ENCODE measurements at places on chromosomes 3 and 15.

DNA sequence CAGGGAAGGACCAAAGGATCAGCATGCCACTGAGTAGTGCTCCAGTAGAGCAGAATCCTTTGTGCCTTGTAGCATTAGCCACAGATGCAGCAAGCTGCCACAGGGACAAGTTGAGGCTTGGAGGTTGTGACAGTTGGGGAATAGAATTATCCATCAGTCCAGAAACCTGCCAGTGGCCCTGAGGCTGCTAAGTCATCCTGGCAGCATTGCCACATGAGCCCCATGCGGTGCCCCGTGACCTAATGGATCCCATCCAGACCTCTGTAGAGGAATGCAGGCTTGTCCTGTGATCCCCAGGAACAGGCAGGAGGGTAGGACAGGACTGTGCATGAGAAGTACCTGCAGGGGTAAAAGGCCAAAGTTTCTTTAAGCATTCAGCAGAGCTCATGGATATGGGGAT is 51.7 kb downstream of the BOC start:
- no peak for DNase-seq

GRCh38 chr15:89203705-89204273 is 17.6 kb downstream of the RLBP1 start:
- DNase-seq = no peak

DNA sequence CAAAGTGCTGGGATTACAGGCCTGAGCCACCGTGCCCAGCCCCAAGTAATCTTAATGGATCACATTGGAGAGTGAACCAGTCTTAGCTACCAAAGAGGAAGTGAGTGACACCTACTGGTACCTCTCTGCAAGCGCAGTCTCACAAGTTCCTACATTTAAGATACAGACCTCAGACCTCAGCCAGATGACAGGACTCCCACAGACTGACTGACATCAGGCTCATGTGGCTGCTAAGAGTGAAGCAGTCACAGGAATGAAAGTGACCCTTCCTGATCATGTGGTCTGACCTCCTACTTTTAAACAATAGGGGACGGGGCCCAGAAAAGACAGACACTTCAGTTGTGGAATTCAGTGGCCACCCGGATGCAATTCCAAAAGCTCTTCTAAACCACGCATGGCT is 36.3 kb upstream of the GNB5 start:
- DNase-seq = peak; percentile 79

DNA sequence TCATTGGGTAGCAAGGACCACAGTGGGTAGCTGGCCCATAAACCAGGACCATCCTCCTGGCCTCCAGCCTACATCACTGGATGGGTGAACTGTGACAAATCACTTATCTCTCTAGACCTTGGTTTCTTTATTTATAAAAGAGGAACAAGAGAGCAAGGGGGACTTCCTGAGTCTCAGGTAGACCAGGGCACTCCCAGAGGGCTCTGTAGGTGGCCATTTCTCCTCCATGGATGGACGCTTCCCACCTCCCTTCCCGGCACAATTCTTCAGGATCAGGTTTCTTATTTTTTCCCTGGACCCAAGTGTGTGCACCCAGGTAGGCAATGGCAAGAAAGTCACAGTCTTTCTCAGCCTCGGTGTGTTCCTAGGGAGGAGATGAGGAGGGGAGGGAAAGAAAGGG is 41.4 kb upstream of the SPATA12 start:
- peak; percentile 65 for DNase-seq

GRCh38 chr3:70980646-70981170 is 602.8 kb downstream of the FOXP1 start:
- DNase-seq = no peak

DNA sequence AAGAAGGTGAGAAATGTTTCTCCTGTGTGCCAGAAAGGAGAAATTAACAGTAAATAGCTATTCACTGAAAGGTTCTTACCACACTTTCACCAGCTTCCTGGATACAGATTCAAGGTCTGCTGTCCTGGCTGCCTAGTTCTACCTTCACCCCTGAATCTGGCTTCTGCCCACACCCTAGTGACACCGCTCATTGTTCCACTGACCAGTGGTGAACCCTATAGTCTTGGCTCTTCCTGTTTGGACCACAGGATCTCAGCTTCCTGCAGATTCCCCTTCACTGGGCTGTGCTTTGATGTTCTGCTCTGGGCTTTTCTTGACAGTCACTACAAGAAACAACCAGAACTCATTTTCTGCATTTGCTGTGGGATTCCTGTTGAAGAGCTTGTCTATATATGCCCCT is 250.0 kb downstream of the XXYLT1 start:
- DNase-seq = no peak

- DNase-seq = peak; percentile 46
These were observed 62.7 kb upstream of the CD47 start for GRCh38 chr3:108153451-108153981.

- DNase-seq = no peak
These were observed 91.2 kb downstream of the CACNA1D start for GRCh38 chr3:53585627-53586026.

DNA sequence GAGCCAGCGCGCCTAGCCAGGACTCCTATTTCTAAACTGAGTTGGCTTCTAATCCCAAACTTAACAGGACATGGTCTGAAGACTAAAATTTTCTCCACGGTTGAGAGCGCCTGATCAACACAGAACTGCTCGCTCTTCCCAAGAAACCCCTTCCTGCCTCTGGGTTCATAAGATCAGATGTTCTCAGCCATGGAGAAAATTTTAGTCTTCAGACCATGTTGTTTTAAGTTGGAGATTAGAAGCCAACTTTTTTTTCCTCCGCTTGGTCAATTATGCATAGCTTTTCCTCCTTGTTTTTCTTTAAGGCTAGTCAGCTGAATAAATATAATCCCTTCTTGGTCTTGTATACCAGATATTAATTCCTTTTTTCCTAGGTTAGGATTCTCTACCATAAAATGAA is 356.6 kb upstream of the ADAMTS9 start:
- no peak for DNase-seq

GRCh38 chr3:37676885-37677284 is 184.8 kb upstream of the CTDSPL start:
- no peak for DNase-seq

DNA sequence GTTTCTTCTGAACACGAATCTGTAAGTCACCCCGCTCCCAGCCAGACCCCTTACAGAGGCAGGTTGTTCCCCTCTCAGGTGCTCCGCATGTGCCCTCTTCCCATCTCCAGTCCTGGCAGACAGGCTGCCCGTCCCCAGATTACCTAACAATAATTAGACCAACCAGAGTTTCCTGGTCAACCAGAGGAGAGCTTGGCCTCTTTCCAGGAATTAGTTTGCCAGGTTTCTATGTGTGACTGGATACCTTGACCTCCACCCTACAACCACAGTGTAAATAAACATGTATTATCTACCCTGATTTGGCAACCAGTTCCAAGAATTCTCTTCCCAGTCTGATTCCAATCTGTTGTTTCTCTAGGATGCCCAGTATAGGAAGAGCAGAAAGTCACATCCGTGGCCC is 178.0 kb upstream of the UMPS start:
- DNase-seq = no peak

DNA sequence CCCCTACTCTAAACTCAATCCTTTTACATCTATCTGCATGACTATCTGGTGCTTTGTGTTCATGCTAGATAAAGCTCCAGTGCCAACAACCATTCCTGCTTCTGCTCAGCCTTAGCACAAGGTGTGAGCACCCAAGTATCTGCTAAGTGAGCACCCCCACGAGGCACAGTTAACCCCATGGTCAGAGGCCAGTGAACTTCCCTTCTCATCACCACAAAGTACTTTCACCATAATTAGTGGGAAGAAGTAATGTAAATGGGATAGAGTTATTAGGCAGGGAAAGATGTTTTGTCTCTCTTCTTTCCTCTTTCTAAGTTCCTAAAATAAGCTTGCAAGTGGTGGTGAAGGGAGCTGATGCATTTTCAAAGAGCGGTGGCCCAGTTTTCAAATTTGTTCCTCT is 96.4 kb downstream of the ANO10 start:
- no peak for DNase-seq

DNA sequence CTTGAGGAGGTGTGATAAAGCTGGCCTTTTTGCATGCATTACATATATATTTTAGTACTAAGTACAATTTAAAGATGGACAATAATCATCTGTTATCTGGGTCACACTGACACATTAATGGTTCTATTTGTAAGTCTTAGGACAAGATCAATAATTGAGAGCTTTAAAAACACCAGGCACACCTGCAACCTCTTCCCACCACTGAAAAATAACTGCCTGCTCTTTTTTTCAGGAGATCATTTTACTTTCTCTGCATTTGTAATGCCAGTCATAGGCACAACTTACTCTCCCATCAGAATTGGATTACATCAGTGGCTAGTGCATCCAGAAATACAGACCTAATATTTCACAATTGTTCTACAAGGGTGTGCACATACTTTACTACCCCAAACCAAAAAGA is 149.8 kb downstream of the MECOM start:
- no peak for DNase-seq

Measured in GM10248 (cell line).